GDM1 (cell line): ENCODE measurements at places on chromosomes 11 and 22.

DNA sequence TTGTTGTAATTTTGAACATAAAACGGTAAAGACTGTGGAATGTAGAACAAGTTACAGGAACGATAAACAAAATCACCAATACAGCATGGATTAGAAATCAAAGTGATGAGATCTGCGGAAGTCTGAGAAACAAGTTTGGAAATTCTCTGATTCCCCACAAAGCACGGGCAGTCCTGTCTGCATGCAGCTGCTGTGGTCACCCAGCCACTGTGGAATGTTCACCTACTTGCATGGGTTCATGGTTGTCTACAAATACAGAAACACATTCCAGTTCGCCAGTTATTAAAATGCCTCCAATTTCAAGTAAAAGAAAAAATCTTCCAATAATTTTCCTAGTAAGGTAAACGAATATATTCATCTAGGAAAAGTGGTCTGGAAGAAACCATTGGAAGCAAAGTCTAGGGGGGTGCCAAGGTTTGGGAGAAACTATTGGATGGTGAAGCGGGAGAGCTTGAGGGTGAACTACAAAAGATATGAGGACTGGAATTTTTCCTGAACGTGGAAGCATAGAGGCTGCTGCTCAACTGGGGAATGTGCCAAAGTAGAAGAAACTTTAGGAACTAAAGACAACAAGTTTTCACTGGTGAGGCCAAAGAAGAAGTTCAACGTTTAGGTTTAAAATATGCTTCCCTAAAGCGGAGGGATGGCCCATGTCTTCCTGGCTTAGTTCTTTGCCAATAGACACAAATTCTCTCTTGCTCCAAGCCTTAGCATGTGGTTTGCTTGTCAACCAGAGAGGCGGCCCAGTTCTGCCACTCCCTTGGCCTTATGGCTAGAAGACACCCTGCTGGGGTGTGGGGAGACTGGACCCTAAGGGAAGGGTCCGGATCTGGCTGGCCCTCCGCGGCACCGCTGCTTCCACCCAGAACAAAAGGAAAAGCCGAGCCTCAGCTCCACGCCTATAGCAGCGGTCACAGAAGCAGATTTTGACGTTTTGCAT, 70.2 kb downstream of the CTTN start:
- DNase-seq, result no peak

DNA sequence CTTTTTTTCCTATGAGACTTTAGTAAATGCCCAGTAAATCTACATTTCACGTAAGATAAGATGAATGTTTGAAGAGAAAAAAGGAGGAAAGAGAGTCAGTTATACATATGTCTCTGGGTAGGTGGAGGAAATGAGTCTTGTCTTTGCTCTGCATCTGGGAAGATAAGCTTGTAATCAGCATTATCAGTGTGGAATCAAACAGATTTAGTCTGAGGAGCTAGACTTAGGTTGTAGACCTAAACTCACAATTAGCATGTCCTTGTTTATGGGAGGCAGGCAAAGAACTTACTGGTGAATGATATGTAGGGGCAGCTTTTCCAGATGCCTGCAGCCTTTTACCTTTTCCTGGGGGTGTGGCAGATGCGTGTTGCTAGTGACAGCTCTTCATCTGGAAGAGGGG, 962.3 kb downstream of the TBC1D22A start:
- no peak for DNase-seq

DNA sequence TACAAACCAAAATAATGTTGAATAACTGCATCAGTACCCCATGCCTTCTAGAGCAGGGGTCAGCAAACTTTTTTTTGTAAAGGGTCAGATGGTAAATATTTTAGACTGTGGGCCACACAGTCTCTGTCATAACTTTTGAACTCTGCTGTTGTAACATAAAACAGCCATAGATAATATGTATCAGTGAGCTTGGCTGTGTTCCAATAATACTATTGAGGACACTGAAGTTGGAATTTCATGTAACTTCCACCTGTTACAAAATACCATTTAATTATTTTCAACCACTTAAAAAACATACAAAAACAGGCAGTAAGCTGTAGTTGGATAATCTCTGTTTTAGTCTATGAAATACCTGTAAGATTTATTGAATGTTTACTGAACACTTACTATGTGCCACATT, 55.2 kb downstream of the PICALM start:
- no peak for DNase-seq

- DNase-seq, result no peak
Measured at GRCh38 chr11:86116386-86116726, 47.5 kb upstream of the PICALM start.

GRCh38 chr11:64844330-64845128, at the start of gene CDC42BPG:
CDC42BPG (minus strand) TSS chr11:64844653; CDS start chr11:64844569, 84 bp downstream.
- peak; percentile 54 for DNase-seq

DNA sequence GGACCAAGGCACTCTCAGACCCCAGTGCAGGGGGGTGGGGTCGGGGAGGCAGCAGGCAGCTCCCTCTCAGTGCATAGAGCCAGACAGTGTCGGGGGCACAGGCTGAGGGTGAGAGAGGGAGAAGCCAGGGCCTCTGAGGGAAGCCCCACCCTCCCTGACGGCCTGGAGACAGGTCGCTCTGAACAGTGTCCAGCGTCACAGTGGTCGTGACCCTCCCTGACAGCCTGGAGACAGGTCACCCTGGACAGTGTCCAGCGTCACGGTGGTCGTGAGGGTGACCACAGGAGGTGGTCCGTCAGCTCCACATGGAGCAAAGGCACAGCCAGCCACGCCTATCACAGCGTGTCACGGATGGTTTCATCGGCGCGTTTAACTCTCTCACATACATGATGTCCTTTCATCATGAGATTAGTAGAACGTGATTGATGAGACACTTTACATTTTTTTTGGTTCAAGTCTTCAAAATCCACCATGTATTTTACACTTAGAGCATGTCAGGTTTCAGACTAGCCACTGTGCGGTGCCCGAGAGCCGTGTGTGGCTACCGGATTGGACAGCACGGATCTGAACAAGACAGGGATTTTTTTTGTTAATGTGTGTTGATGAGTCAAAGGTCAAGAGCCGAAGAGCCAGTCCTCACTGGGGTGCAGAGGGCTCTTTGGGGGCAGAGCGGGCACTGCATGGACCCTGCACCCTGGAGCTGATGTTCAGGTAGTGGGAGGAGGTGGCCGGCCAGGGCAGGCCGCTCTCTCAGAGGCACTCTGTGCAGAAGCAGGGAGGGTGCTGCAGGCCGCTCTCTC, 23.9 kb upstream of the PANX2 start:
- no peak for DNase-seq

GRCh38 chr11:126461996-126462395, 106.5 kb downstream of the ST3GAL4 start:
- DNase-seq, result no peak

DNA sequence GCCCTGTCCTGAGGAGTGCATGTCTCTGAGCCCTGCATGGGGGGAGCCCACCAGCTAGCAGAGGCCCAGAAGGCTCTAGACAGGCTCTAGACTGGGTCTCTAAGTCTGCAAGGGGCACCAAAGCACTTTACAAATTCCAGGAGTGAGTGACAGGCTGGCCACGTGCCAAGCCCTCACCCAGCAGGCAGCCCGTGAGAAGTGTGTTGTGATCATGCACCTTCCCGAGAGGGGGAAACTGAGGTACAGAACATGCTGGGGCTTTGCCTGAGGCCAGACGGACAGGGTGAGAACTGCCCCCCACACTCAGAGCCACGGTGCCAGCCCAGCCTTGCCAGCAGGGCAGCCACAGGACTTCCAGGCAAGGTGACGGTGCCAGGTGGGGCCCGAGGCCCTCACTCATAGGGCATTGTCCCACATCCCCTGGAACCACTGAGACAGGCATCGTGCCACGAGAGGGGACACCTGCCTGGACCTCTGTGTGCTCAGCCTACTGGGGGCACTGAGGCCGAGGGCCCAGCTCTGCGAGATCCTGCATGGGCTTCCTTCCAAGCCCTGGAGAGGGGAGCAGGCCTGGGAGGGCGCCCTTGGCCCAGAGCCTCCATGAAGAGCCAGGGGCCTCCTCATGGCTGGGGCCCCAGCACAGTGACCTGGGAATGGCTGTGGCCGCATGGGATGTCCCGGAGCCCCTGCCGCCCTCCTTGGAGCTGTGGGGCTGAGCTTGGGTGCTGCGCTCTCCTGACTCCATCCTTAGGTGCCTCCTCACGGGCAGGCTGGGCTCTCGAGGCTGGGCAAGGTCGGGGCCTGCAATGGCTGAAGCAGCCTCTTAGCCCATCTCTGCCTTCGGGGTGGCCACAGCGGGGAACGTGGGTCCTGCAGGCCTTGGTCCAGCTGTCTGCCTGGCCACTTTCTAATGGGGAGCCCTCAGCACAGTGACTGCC, 121.5 kb downstream of the KCNQ1OT1 start:
- no peak for DNase-seq

DNA sequence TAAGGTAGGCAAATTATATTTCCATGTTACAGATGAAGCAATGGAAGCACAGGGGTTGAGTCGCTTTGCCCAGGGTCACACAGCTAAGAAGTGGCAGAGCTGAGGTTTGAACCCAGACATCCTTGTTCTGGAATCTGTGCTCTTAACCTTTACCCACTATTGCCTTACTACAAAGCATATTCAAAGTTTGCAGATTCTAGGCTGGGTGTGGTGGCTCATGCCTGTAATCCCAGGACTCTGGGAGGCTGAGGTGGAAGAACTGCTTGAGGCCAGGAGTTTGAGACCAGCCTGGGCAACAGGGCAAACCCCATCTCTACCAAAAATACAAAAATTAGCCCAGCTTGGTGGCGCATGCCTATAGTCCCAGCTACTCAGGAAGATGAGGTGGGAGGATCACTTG, 27.8 kb upstream of the TFIP11 start:
- no peak for DNase-seq

DNA sequence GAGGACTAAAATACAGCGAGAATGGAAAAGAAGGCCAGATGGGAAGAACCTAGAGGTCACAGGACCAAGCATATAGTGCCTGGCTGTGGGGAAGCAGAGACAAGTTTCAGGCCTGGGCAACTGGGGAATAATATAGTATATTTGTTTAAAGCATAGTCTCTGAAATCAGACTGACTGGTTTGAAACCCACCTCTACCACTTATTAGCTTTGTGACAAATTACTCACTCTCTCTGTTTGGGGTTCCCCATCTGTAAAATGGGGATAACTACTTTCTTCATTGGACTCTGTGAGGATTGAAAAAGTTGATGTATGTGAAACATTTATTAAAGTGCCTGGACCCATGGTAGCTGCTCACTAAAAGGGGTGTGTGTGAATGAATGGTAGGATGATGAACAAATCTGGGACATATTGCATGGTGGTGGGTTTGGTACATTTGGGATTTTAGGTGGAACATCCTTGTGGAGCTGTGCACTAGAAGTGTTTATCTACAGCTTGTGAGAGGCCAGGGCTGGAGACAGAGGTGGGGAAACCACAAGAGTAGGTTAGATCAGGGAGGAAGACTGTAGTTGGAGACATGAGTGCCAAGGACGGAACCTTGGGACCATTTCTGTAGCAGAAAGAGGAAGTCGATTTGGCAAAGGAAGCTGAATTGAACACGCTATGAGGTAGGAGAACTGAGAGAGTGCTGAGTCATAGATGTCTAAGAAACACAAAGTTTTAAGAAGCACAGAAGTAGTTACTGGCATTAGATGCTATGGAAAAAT, 52.6 kb downstream of the SWAP70 start:
- peak; percentile 91 for DNase-seq

- DNase-seq, result no peak
Measured at GRCh38 chr11:111631666-111632039, 29.4 kb downstream of the SIK2 start.

GRCh38 chr11:128116447-128116846, 470.9 kb downstream of the ETS1 start:
- no peak for DNase-seq

GRCh38 chr22:23168391-23169042, 11.8 kb upstream of the BCR start:
- no peak for DNase-seq

DNA sequence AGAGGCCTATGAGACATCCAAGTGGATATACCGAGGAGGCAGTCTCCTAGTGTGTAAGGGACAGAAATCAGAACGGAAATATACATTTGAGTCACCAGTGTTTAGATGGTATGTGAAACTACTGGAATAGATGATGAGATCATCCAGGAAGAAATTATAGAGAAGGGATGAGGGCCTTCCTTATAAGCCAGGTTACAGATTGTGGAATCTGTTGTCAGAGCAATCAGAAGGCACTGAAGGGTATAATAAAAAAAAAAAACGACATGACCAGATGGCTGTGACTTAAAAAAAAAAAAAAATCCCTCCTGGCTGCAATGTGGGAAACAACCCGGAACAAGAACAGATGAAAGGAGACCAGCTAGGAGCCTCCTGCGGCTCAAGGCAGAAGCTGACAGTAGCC, 2.7 kb downstream of the MAJIN start:
- no peak for DNase-seq

- no peak for DNase-seq
Measured at GRCh38 chr11:33703788-33704187, 3.2 kb upstream of the C11orf91 start.

- DNase-seq, result no peak
Measured at GRCh38 chr22:50418624-50419023, 56.2 kb downstream of the SBF1 start.

DNA sequence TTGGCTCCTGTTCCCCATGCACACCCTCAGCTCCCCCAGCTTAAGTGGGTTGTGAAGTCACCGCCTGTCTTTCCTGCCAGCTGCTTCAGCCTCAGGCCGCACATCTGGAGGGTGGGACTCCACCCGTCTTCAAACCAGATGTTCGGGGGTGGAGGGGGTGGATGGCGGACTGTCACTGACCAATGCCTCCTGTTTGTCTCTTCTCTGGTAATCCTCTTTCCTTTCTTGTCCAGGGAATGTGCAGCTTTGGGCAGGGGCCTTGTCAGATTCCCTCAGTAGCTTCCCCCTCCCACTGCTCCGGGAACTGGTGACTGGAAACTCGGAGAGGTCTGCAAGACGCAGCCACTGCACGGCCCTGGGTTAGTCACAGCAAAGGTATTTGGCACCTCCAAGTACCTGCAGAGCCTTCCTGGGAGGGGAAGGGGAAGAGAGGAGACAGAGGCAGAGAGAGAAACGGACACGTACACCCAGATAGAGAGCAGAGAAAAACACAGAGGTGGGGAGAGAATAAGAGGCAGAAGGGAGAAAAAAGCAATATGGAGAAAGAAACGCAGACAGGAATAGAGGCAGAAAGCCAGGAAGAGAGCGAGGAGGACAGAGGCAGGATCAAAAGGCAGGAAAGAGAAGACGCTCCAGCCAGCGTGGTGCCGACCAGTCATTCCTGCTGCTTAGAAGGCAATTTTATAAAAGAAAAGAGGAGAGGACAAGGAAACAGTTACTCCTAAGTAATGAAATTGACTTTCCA, 56.1 kb upstream of the TIMP3 start:
- DNase-seq, result no peak

DNA sequence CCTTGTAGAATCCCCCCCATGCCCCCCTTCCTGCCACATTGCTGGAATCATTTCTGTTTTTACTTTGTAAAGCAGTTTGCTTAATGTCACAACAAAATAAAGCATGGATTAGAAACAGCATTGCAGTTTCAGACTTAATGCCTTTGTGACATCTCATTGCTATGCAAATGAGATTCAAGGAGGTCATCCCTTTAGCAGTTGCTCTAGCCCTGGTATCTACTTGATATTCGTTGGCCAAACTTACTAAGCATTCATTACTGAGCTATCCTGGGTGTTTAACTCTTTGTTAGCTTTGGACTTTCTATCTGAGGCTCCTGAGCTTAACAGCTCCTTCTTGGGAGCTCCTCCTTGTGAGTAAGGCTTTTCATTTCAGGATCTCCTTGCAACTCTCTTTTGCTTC, 16.3 kb downstream of the FAT3 start:
- DNase-seq, result no peak

- DNase-seq, result no peak
Measured at GRCh38 chr11:32172848-32173834, 82.3 kb downstream of the RCN1 start.

- no peak for DNase-seq
Measured at GRCh38 chr11:12005476-12005875, 3.0 kb downstream of the DKK3 start.

GRCh38 chr11:64743591-64744543, at the start of gene RASGRP2:
RASGRP2 (minus strand) TSS chr11:64744142; CDS start chr11:64742866, 1,276 bp downstream.
- peak; percentile 72 for DNase-seq
